Nucleus accumbens (tissue), 56 donors: ENCODE measurements at places on chromosomes 13 and 19.
A peak's percentile ranks its signal among the peaks of the same experiment; 100 is the strongest.

- no peak for DNase-seq
These were observed 13.6 kb upstream of the KPNA3 start for GRCh38 chr13:49806126-49806536.

- DNase-seq: no peak
These were observed 12.1 kb downstream of the SERTM1 start for GRCh38 chr13:36685927-36686326.

- no peak for DNase-seq
These were observed 8.1 kb upstream of the MUC16 start for GRCh38 chr19:9018163-9018875.

DNA sequence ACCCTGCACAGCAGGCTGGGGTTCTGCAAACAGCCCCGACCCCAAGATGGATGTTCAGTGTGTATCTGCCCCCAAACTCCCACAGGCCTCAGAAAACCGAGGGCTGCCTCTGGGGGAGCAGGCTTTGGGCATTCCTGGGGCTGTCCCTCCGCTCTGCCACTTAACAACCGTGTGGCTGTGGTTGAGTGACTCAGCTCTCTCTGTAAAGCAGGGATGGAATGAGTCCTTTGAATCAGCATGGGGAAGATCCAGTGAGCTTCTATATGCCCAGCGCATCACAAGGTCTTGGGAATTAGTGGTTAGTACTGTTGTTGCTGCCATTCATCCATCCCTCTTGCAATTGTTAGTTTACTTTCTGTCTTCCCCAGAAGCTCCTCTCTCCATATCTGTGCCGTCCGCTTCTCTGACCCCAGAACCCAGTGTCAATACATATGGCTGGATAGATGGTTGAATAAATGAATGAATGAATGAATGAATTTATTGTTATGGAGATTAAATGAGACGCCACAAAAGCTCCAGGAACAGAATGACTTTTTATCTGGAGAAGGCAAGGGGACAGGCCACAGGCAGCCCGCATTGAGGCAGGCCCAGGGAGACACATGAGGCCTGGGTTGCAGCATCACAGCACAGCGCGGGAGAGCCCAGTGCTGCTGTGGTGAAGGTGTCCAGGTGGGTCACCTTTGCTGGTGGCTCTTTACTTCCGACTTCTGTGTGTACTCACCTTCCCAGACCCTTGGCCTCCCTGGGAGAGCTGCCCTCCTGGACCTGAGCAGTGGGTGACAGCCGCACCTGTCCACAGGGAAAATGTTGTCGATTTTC is 89.2 kb downstream of the RGCC start:
- DNase-seq: no peak

DNA sequence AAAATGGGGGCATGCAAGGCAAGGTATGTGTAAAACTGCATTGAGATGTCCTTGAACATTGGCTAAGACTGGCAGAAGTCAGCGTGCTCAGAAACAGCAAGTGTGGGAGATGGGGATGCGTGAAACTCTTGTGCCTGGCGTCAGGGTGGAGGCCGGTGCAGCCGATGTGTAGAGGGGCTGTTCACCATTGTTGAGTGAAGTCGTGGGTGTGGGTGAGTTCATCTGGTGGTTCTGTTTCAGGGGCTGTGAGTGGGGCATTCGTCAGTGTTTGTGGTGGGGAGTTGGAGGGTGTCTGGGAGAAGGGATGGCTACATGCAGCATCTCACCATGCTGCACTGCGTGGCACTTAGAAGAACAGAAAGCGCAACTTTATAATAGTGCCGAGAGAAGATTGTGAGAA is 11.4 kb upstream of the MIA start:
- DNase-seq: no peak

GRCh38 chr13:110525328-110526319 is 35.9 kb downstream of the RAB20 start:
- no peak for DNase-seq

GRCh38 chr13:111537115-111537728 is 216.8 kb downstream of the TEX29 start:
- DNase-seq: no peak

DNA sequence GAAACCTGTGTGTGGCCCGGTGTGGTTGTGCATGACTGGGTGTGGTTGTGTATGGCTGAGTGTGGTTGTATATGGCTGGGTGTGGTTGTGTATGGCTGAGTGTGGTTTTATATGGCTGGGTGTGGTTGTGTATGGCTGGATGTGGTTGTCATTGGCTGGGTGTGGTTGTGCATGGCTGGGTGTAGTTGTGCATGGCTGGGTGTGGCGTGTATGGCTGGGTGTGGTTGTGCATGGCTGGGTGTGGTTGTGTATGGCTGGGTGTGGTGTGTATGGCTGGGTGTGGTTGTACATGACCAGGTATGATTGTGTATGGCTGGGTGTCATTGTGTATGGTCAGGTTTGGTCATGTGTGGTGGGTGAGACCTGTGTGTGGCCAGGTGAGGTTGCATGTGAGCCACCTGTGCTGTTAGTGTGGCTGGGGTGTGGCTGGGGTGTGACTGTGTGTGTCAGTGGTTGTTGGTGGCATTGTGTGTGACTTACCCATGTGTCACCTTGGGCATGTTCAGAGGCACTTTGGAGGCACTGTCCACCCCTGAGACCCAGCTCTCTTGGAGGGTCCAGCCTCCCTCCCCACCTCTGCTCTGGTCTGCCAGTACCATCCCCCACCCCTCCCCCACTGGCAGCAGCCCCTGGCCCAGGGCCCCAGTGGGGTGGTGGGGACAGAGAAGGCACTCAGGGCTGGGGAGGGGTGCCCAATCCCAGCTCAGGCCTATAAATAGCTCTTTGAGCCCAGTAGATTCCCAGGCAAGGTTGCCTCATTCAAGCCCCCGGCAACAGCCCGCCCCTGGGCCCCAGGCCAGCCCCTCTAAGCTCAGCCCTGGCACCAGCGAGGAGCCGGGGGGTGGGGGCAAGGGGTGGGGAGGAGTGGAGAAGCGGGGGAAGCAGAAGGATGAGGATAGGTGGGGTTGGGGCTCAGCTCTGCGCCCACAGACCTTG is 3.9 kb upstream of the NCAN start:
- DNase-seq: peak; percentile 34

GRCh38 chr19:5536337-5536894 is 31.3 kb downstream of the TINCR start:
- no peak for DNase-seq

- DNase-seq: no peak
These were observed 11.1 kb upstream of the SPATA13 start for GRCh38 chr13:24149246-24150032.

DNA sequence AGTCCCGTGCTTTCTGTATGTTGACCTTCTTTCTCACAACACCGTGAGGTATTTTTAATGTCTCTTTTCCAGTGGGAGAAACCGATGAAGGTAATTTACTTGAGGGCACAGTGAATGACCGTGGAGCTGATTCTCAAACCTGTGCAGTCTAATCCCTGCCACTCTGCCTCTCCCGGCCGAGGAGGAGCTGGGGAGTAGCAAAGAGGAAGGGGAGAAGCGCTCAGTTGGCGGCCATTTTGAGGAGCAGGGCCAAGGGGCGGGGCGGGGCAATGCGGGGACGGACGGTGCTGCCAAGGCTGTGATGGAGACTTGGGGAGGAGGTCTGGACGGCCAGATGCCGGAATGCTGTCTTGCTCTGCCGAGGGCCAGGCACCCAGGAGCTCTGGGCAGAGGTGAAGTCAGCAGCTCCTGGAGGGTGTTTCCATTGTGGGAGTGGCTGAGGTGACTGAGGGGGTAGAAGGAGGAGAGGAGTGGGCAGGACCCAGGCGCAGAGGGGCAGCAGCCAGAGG is 12.4 kb upstream of the RANBP3 start:
- DNase-seq: no peak

GRCh38 chr13:38394777-38395496 is 45.3 kb downstream of the UFM1 start:
- DNase-seq: no peak

DNA sequence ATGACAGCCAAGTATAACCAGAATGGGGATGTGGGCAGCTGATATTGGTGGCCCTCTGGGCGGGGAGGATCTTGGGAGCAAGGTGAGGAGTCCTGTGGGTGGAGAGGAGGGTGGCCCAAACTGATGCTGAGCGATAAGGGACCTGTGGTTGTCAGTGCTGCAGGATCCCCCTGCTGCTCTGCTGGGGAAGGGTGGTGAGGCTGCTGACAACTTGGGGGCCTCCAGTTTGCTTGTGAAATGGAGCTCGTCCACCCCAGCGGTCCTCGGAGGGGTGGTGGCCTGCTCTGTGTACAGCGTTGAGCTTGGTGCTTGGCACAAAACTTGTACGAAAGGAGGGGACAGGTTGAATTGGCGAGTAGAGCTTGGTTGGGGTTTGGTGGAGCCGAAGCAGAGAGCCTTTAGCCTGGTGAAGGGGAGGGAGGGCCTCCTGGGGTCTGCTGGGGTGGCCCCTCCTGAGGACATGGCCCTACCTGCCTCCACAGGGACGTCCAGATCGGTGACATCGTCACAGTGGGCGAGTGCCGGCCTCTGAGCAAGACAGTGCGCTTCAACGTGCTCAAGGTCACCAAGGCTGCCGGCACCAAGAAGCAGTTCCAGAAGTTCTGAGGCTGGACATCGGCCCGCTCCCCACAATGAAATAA is 2.9 kb downstream of the RPS11 start:
- DNase-seq: no peak

DNA sequence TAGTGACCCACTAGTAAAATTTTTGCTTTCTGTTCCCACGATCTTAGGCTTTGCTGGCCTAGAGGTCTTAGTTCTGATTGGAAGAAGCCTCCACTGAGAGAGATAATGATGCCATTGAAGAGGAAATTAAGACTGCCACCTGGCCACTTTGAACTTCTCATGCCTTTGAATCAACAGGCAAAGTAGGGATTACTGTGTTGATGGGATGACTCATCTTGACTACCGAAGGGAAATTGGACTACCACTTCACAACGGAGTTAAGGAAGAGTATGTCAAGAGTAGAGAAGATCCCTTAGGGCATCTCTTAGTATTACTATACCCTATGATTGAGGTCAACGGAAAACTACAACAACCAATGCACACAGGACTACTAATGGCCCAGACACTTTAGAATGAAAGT is 12.7 kb upstream of the FREM2 start:
- no peak for DNase-seq

DNA sequence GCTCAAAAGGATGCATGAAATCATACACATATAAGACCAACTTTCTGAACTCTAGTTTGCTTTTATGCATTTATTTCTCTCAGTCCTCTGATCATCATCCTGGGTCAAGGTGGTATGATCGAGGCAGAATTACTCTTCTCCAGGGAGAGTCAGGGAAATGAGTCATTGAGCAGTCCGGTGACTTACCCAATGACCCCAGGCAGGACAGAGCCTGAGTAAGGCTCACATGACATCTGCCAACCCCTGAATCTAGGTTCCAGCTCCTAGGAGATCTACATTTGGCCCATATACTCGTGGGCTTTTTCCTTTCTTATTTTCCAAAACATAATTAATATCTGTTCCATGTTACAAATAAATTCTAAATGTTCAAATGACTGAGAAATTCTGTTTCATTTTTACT is 502.3 kb downstream of the FOXO1 start:
- DNase-seq: no peak

GRCh38 chr13:57630661-57631595 is 616 bp upstream of the PCDH17 start:
- peak; percentile 63 for DNase-seq

- no peak for DNase-seq
These were observed 216.8 kb downstream of the TM9SF2 start for GRCh38 chr13:99717959-99718674.
